Activated CD4-positive, CD25-positive, alpha-beta regulatory T cell treated with anti-CD3 and anti-CD28 coated beads, Interleukin-2, amount 50 U/mL, for 16 hours (primary cell): ENCODE measurements at places on chromosomes 7 and 10.
A peak's percentile ranks its signal among the peaks of the same experiment; 100 is the strongest.

DNA sequence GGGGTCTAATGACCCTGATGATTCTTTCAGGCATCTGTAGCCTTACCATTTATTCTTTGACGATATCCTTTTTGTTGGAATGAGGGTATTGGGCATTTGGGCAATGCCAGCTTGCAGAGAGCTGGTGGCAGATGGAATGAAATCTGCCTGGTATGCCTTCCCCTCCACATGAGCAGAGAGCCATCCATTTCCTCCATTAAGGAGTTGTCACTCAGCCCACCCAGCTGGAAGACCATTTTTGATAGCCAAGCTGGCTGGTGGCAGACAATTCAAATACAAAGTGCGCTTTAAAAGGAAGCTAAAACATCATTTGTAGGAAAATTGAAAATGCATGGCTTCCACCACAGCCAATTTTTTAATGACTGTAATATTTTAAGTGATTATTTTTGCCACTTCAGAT, 240.1 kb upstream of the SLC26A5 start:
- no peak for DNase-seq

- no peak for DNase-seq
Measured at GRCh38 chr10:8116474-8116873, 62.0 kb downstream of the GATA3 start.

GRCh38 chr10:22325272-22326144, 4.6 kb downstream of the BMI1 start:
- DNase-seq, result peak; percentile 47

- DNase-seq, result no peak
Measured at GRCh38 chr7:81430761-81431160, 339.1 kb downstream of the HGF start.

- DNase-seq, result no peak
Measured at GRCh38 chr10:58590924-58591323, 78.3 kb downstream of the BICC1 start.

- DNase-seq, result no peak
Measured at GRCh38 chr10:33813415-33813814, 478.9 kb upstream of the NRP1 start.

DNA sequence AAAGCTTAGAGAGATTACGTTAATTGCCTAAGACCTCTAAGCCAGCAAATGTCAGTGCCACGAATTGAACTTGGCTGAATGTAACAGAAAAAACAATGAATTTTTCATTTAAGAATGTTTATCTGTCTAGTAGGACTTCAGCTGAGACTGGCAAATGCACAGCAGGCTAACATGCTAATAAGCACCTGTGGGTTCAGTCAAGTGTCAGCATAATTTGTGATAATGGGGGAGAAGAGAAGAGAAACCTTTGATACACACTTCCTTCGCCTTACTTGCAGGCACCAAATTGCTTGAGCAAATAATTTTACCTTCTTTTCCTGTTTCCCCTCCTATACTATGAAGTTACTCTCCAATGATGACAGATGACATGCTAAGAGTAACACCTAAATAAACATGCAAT, 1136.5 kb upstream of the SORCS1 start:
- DNase-seq, result no peak

DNA sequence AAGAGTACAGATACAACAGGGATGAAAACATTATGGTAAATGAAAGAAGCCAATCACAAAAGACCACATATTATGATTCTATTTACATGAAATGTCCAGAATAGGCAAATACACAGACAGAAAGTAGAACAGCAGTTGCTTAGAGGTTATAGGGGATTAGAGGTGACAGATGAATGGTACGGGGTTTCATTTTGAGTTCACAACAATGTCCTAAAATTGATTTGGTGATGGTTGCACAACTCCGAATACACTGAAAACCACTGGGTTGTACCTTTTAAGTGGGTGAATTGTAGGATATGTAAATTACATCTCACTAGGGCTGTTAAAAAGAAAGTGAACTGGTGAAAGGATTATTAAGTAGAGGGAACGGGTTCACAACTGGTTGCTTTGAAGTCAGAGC, 76.3 kb upstream of the MRLN start:
- no peak for DNase-seq

DNA sequence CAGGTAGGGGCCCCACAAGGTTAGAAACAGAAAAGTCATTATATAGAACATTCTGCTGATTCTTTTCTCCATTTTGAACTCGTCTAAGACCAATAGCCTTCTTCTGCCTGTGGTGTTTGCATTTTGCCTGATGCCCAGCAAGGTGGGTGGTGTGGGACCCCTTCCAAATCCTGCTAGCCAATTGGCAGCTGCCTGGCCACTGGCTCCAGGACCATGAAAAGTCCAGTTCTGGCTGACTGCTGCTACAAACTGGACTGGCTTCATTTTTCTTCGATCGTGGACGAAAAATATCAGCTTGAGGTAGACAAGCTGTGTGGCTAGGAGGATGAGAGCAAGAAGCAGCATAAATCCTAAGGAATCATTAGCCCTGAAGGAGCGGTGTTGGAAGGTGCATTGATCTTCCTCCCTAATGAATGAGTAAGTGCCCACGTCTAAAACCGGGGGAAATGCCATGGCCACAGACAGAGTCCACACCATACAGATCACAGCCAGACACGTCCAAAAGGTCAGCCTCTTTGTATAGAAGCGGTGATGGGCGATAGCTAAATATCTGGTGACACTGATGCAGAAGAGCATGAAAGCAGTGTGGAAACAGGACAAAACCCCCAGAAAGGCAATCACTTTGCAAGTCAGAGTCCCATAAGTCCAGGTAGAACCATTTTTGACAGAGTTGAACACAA, 2.7 kb downstream of the GPR85 start:
- DNase-seq, result no peak

DNA sequence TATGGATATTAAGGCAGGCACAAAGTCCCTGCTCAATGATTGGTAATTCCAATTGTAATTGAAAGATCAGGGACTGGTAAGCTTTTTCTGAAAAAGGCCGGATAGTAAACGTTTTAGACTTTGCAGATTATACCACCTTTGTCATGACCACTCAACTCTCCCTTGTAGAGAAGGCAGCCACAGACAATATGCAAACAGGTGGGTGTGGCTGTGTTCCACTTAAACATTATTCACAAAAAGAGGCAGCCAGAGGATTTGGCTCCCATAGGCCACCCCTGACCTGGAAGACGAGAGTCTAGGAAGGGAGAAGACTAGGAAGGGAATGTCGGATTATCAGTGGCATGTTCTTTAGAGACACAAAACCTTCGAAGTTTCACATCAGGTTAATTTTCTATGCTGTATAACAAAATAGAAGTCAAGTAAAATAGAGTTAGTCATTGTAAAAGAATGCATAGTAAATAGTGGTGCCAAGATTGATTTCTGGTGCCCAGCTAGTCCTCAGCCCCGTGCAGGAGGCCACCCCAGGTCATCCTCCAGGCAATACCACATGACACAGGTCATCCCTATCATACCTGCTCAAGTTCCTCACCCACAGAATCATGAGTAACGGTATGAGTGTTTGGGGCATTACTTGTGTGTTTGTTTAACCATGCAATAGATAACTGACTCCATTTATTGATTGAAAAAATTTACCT, 193.8 kb downstream of the PLPP4 start:
- DNase-seq, result no peak

GRCh38 chr10:131157899-131158298, 153.6 kb downstream of the TCERG1L start:
- DNase-seq, result no peak

DNA sequence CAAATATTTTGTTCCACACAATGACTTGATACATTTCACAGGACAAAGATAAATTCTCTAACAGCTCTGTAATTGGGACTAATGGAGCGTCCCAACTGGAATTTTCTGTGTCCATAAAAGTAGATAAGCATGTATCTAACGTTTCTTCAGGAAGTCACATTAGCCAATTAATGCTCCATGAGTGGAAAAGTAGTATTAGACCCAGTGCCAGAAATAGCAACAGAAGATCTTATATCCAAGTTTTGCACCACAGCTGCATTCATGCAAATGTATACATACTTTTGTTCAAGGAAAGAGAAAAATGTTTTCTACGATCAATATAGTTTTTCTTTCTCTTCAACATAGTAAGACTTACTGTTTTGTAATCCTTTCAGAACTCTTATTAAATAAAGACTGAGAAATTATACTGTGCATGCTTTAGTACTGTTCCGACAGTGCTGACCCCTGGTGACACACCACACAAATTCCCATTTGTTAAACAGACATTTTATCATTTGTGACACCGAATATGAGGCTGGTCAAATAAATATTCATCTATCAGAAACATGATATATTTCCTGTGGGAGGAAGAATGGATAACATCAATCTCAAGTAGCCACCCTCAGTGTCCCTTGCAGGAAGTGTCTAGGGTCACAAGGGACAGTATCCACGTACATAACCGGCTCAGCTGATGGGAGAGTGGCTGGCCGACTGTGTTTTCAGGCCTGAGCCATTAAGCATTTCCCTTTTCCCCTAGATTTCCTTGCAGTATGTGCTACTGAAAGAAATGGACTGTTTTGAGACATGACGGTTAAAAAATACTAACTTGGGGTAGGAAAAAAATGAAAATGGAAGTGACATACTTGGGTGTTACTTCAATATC, 102.1 kb upstream of the RSU1 start:
- DNase-seq, result no peak

DNA sequence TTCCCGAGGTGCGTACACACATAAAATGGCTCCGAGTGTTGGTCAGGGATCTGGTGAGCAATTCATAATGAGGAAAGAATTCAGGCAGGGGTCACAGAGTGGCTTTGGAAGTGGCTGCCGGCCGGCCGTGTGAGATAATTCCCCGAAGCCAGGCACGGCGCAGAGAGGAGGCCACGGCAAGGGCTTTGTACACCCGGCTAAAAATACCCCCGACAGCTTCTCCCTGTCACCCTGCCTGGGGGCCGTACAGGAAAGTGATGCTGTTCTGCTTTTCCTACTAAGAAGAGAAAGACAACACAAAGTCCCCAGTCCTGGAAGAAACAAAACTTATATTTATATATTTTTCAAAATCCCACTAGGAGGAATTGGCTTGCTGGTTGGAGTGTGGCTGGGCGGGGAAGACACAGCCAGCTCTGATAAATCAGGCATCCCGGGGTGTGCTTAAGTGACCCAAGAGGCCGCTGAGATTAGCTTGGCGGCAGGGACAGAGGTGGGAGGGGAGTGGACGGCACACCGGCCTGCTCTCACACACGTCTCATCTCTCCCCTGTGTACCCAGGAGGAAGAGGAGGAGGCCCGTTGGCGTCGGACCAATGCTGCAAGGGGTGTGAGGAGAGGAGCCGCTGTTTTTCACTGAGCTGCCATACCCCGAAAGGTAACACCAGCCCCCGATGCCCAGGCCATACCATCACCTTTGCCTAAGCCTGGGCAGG, 70.5 kb downstream of the ZMIZ1 start:
- no peak for DNase-seq

DNA sequence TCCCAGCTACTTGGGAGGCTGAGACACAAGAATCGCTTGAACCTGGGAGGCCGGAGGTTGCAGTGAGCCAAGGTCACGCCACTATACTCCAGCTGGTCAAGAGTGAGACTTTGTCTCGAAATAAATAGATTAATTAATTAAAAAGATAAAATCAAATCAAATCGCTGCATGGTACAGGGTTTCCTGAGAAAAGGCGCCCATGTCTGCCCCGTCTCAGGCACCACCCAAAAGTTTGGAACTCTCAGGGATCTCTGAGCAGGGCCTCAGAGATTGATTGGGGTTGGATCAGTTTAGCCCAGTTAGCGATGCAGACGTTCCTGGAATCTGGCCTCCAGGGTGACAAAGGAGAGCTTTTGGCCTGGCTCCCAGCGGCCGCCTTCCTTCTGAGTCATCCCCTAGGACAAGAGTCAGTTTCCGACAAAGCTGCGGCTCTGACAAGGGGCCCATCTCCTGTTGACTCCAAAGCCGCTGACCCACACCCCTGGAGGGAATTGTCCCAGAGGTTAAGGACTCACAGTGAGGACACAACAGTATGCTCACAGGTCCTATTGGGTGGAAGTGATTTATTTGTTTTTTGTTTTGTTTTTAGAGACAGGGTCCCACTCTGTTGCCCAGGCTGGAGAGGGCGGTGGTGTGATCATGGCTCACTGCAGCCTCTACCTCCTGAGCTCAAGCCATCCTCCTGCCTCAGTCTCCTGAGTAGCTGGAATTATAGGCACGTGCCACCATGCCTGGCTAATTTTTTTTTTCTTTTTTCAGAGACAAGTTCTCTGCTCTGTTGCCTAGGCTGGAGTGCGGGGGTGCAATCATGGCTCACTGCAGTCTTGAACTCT, 6.8 kb downstream of the ORAI2 start:
- DNase-seq, result no peak

DNA sequence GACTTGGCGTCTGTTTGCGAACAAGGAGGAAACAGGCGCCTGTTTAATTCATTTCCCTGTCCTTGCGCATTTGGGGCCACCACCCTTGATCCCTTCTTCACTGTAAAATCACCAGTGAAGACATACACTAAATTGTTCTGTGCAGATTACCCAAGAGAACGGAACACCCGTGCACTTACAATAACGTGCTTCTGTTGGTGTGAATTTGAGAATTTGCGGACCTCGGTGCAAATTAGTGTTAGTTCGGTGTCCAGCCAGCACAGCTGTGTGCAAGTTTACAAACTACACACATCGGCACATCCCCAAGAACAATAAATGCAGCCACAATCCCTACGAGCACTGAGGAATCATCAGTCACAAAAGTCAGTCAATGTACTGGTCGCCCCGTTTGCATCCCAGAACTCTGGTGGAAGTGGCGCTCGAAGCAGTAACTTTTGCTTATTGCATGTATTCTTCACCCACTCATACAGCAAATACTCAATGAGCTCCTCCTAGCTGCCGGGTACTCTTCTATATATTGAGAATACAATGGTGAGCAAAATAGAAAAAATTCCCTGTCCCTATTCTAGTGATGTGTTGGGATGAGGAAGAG, 786 bp upstream of the CNOT4 start:
- no peak for DNase-seq

GRCh38 chr7:1081931-1082401, 5.9 kb upstream of the GPER1 start:
- no peak for DNase-seq

GRCh38 chr10:8054244-8054493, 319 bp upstream of the GATA3 start:
- no peak for DNase-seq

GRCh38 chr10:62076891-62077290, 175.4 kb downstream of the ARID5B start:
- no peak for DNase-seq

- DNase-seq, result no peak
Measured at GRCh38 chr10:1050554-1050953, 1.6 kb upstream of the IDI1 start.

DNA sequence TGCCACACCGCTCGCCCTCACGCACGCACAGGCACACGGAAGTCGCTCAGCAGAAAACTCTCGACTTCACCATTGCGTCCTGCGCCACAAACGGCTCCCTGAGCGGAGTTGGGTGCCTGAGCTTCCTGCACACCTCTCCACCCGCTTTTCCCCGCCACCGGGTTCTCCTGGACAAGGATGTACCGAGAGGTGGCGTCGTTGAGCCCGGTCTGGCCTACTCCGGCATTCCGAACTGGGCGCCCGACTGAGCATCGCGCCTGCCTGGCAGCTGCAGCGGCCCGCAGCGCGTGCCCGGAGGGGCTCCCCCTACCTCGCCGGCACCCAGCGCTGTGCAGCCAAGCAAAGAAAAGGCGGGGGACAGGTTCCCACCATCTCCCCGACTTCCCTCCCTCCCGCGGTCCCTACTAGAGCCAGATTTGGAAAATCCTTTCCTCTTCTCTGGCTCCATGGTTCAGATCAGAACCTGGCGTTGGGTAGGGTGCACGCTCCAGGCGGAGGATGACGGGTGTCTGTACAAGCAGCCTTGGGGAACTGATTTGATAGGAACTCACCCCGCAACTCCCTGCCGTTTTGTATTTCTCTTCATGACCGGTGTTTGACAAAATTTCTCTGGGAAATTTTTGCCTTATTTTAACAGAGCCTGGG, 1.7 kb downstream of the SORCS3 start:
- DNase-seq, result no peak

GRCh38 chr10:129938460-129938859, 25.6 kb downstream of the EBF3 start:
- no peak for DNase-seq
